ENCODE measurements at places on chromosomes 5 and 9. TPM values are rescaled to one million over a fixed set of nuclear protein-coding genes. Genes with fewer than 3 reads are reported as not detected.
A peak's percentile ranks its signal among the peaks of the same experiment; 100 is the strongest.

DNA sequence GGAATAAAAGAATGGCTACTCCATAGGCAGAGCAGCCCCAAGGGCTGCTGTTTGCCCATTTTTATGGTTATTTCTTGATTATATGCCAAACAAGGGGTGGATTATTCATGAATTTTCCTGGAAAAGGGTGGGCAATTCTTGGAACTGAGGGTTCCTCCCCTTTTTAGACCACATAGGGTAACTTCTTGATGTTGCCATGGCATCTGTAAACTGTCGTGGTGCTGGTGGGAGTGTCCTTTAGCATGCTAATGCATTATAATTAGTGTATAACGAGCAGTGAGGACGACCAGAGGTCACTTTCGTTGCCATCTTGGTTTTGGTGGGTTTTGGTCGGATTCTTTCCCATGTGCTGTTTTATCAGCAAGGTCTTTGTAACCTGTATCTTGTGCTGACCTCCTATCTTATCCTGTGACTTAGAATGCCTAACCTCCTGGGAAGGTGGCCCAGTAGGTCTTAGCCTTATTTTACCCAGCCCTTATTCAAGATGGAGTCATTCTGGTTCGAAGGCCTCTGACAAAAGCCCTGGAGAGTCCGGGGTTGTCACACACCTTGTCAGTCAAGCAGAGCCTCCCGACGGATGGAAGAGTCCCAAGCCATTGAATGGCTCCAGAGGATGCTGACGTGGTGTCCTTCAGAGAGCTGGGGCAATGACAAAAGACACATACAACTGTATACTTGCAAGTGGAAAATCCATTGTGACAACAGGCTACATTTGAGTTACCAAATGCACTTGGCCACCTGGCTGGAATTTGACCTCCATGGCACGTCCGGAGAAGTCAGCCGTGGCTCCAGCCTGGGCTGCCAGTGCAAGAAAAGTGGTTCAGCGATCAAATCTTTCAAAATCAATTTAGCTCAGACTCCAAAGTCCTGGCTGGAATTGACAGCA lies 67.1 kb upstream of the CLINT1 start:
- DNase-seq = no peak

GRCh38 chr5:72214168-72214567 lies 105.9 kb downstream of the MRPS27 start:
- no peak for DNase-seq

The SPINK4 gene
- not detected for total RNA-seq

DNA sequence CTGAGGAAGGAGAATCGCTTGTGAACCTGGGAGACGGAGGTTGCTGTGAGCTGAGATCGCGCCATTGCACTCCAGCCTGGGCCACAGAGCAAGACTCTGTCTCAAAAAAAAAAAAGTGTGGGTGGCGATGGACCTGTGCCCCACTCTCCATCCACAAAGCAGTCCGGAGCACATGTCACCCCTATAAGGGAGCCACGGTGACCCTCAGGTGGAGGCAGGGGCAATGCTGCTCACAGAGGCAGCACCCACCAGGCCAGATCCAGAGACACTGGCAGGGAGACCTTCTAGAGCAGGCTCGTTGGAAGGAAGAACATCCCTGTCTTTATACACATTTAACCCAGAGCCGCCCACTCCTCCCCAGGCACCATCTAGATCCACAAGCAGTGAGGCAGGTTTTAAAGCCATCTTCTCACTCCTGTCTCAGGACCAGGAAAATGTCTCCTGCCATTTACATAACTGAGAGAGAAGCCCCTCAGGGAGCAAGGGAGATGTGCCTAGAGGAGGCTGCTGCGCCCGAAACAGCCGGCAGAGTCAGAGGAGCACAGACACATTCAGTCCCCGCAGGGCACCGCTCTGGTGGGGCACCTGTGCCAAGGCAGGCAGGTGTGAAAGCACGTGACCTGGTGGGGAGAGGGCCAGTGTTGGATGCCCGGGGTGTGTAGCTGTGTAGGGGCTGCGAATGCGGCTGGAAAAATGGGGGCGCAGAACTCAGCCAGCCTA lies 31.6 kb upstream of the ADAMTS2 start:
- no peak for DNase-seq

DNA sequence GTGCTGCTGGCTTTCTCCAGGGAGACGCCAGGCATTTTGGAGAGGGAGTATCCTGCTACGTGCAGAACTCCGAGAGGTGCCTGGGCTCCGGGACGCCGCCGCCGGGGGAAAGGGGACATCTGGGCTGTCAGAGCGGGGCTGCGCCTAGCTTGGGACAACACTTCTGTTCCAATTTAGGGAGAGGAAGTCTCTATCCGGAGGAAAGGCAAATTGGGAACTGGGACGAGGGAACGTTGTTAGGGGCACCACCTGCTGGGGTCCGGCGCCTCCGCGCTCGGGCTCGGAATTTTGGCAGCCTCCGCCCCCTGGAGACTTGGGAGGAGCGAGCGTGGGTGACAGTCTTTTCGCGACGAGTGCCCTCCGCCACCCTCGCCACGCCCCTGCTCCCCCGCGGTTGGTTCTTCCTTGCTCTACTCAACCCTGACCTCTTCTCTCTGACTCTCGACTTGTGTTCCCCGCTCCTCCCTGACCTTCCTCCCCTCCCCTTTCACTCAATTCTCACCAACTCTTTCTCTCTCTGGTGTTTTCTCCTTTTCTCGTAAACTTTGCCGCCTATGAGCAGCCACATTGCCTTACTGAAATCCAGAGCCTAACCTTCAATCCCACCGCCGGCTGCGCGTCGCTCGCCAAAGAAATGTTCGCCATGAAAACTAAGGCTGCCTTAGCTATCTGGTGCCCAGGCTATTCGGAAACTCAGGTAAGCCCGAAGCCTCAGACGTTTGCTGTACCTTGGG lies 1.6 kb downstream of the TSLP start:
- DNase-seq = peak; percentile 55

Measured in B cell (primary cell).